ENCODE measurements at places on chromosomes 7 and 10.

GRCh38 chr10:47040041-47040491, 128.8 kb downstream of the PTPN20 start:
- H3K4me1 ChIP-seq = no peaks in the 10 kb centered on the region
- no peak overlapping the region for H3K27ac ChIP-seq
- no peak for DNase-seq
- H3K27me3 ChIP-seq = no peaks in the 10 kb centered on the region
- no peak overlapping the region for H3K4me3 ChIP-seq
- no peaks in the 10 kb centered on the region for H3K36me3 ChIP-seq

DNA sequence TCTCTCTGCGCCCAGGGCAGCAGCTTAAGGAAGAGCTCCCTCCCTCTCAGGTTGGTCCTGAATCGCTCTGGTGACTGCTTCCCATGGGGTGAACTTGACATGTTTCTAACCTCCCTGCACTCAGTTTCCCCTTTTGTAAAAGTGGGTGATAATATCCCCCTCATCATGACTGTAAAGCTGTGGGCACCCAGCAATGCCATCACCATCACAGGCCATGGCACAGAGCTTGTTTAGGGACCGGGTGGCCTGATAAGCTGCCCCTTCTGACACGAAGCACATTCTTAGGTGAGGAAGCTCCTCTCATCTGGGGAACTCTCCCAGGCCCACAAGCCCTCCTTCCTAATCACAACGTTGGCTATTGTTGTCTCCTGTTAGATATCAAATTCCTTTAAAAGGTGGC, 972.8 kb upstream of the ZNF722 start:
- no peaks in the 10 kb centered on the region for H3K36me3 ChIP-seq
- no peaks in the 10 kb centered on the region for H3K4me1 ChIP-seq
- H3K27ac ChIP-seq = no peak overlapping the region
- no peaks in the 10 kb centered on the region for H3K27me3 ChIP-seq

DNA sequence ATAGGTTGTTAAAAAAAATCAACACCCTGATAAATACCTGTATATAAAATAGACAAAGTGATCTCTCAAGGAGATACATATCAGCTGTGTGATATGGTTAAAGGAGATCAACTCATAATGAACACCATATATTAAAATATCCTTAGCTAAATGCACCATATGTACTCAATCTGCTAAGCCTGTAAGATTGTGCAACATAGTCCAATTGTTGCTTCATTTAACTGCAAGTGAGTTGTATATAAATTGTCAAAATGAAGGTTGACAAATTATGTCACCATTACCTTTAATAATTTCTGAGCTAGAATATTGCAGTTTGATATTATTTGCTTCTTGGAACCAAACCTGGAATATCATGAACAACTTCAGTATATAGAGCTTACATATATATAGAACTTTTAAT, 283.7 kb downstream of the MALRD1 start:
- no peaks in the 10 kb centered on the region for H3K36me3 ChIP-seq
- DNase-seq = no peak
- no peaks in the 10 kb centered on the region for H3K27me3 ChIP-seq
- H3K4me3 ChIP-seq = no peak overlapping the region
- H3K4me1 ChIP-seq = no peaks in the 10 kb centered on the region

- no peaks in the 10 kb centered on the region for H3K4me1 ChIP-seq
- no peak overlapping the region for H3K27ac ChIP-seq
- H3K27me3 ChIP-seq = no peaks in the 10 kb centered on the region
- no peak overlapping the region for H3K4me3 ChIP-seq
- no peak for DNase-seq
- H3K36me3 ChIP-seq = no peaks in the 10 kb centered on the region
These were observed 35.5 kb downstream of the ARL4A start for GRCh38 chr7:12722636-12723605.

DNA sequence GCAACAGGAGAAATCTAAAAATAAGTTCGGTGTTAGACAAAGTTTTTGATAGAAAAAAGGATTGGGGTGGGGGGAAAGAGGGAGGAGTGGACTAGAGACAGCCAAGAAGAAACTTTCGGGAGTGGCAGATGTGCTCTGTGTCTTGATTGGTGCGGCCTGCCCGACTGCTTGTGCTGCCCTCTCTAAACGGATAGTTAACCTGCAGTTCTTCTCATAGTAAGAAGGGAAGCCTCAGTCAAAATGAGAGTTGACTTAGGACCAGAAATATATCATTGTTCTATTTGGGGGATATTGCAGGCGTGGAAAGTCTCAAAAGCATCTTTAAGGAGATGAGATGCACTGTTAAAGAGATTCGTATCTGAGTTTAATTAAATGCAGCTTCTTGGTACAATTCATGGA, 39.3 kb downstream of the UBE3C start:
- H3K27me3 ChIP-seq = no peaks in the 10 kb centered on the region
- no peak overlapping the region for H3K4me3 ChIP-seq
- H3K36me3 ChIP-seq = peaks cover 20% of the 10 kb centered on the region
- no peaks in the 10 kb centered on the region for H3K4me1 ChIP-seq

DNA sequence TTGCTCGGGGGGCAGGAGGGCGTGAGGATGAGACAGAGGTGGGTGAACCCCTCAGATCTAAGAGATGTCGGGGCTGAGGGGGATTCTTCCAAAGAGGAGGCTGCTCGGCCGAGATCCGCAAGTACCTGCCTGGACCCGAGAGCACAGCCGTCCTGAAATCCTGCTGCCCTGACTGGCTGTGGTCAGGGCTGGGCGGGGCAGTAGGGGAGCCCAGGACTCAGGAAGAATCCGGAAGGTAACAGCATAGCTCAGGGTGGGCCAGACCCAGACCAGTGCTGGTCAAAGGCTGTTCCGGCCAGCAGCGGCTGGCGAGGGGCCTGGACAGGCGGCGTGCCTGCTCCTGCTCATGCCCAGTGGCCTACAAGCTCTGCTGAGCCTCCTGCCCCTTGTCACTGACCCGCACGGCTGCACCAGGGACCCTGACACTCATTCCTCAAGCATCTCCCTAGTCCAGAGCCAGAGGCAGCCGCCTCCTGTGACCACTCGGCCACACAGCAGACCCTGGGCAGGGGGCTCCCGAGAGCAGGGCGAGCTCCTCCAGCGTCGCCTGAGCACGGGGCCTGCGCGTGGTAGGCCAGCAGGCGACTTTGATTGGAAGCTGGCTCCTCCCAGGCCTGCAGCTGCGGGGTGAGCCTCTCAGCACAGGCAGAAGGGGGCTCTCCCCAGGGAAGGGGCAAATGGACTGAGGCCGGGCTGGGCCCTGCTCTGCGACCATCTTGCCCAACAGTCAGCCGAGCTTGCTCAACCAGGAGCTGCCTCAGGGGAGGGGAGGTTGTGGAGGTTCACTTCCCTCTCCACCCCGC, 3.1 kb upstream of the ADAP1 start:
- no peaks in the 10 kb centered on the region for H3K36me3 ChIP-seq
- no peak overlapping the region for H3K4me3 ChIP-seq
- no peaks in the 10 kb centered on the region for H3K27me3 ChIP-seq
- no peak for DNase-seq

DNA sequence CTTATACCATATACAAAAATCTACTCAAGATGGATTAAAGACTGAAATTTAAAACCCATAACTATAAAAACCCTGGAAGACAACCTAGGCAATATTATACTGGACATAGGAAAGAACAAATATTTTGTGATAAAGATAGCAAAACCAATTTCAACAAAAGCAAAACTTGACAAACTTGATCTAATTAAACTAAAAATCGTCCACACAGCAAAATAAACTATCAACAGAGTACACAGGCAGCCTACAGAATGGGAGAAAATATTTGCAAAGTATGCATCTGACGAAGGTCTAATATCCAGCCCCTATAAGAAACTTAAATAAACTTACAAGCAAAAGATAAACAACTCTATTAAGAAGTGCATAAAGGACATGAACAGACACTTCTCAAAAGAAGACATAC, 240.1 kb downstream of the HGF start:
- DNase-seq = no peak
- no peaks in the 10 kb centered on the region for H3K4me1 ChIP-seq
- H3K4me3 ChIP-seq = no peak overlapping the region

- H3K27me3 ChIP-seq = no peaks in the 10 kb centered on the region
- DNase-seq = peak; percentile 34
- peaks cover 8% of the 10 kb centered on the region for H3K4me1 ChIP-seq
- H3K27ac ChIP-seq = peak within 1 kb of the TSS; percentile 78
- no peaks in the 10 kb centered on the region for H3K36me3 ChIP-seq
These were observed at the start of gene BICC1 for GRCh38 chr10:58512491-58513187. Gene BICC1 (plus strand): TSS chr10:58512872. CDS start chr10:58513144, 272 bp downstream.

- no peaks in the 10 kb centered on the region for H3K27me3 ChIP-seq
- H3K4me1 ChIP-seq = peaks cover 15% of the 10 kb centered on the region
- H3K4me3 ChIP-seq = no peak overlapping the region
- peak overlapping the region; percentile 70 for H3K27ac ChIP-seq
- H3K36me3 ChIP-seq = no peaks in the 10 kb centered on the region
These were observed 42.3 kb downstream of the ARID5B start for GRCh38 chr10:61943674-61944378.

GRCh38 chr7:17462131-17462631, 163.7 kb downstream of the AHR start:
- no peak overlapping the region for H3K27ac ChIP-seq
- no peaks in the 10 kb centered on the region for H3K4me1 ChIP-seq
- H3K27me3 ChIP-seq = no peaks in the 10 kb centered on the region
- H3K4me3 ChIP-seq = no peak overlapping the region
- no peaks in the 10 kb centered on the region for H3K36me3 ChIP-seq

DNA sequence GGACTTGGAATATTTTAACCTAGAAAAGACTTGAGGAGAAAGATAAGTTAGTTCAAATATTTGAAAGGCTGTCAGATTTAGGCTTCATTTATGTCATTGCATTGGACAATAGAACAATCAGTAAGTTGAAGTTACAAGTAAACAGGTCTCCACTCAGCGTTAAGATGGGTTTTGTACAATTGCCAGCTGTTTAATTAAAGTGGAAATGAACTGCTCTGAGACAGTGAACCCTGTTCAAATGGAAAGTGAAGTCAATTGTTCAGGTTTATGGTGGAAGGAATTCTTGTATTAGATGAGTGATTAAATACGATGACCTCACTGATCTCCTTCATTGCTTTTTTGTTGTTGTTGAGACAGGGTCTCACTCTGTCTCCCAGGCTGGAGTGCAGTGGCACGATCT, 151.7 kb downstream of the PLXDC2 start:
- no peak overlapping the region for H3K4me3 ChIP-seq
- H3K36me3 ChIP-seq = no peaks in the 10 kb centered on the region

DNA sequence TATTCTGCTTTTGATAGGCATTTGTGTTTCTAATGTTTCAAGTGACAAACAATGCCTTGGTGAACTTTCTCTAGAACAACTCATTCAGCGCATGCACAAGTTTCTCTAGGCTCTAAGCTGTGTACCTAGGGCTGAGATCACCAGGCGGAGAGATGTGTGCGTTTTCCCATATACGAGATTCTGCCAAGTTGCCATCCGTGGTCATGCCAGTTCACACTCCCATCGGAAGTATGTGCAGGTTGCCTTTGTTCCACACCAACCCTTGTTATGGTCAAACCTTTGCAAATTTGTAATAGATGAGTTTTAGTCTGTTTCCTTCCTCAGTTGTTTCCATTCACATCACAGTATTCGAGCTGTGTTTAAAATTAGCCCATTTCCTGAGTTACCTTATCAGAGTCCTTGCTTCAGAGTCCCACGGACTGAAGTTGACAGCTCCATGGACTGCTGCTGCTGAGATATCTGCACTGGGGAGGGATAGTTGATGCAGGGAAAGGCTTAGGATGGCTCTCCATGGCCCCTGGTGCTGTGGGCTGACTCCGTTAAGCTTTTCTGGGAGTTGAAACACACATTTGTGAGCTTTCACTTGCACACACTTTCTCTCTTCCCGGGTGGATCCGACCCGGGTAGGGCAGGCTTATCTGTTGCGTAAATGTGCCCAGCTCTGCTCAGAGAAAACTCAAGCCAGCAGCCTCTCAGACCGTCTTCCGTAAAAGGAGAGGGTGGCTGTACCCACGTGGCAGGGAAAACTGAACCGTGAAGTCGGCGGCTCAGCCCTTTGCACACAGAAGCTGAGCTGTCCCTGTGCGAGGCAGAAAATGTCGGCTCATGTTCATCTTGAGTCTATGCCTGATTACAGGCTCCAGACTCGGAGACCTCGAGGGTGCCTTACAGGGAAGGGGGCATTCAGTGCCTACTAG, 49.4 kb downstream of the HK1 start:
- H3K27ac ChIP-seq = peak overlapping the region; percentile 70
- H3K36me3 ChIP-seq = no peaks in the 10 kb centered on the region
- H3K27me3 ChIP-seq = no peaks in the 10 kb centered on the region

- no peak overlapping the region for H3K4me3 ChIP-seq
- no peaks in the 10 kb centered on the region for H3K36me3 ChIP-seq
- peaks cover 11% of the 10 kb centered on the region for H3K4me1 ChIP-seq
- no peak for DNase-seq
- no peak overlapping the region for H3K27ac ChIP-seq
These were observed 17.6 kb downstream of the LIMK1 start for GRCh38 chr7:74101061-74101681.

- no peak overlapping the region for H3K4me3 ChIP-seq
- no peaks in the 10 kb centered on the region for H3K4me1 ChIP-seq
- H3K27me3 ChIP-seq = no peaks in the 10 kb centered on the region
- no peaks in the 10 kb centered on the region for H3K36me3 ChIP-seq
- no peak for DNase-seq
- H3K27ac ChIP-seq = peak overlapping the region; percentile 16
These were observed 139.9 kb upstream of the AKR1E2 start for GRCh38 chr10:4685904-4686643.

DNA sequence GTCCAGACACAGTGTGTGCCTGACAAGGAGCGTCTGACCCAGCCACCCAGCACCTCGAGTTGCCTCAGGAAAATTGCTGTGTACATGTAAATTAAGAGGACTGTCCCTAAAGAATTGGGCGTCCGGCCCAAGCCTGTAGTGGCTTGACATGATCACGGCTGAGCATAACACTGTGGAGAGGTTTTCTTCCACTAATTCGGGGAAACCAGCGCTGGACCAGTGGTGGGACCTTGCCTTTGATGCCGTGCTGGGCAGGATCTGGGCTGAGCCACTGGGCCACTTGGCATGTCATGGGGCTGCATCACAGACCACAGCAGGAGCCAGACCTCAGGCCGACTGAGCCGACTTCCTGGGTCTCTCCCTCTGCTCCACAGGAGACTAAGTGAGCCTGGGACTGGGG, 282.5 kb downstream of the GLRX3 start:
- H3K4me1 ChIP-seq = no peaks in the 10 kb centered on the region
- H3K36me3 ChIP-seq = no peaks in the 10 kb centered on the region
- H3K27ac ChIP-seq = no peak overlapping the region
- no peak overlapping the region for H3K4me3 ChIP-seq
- no peaks in the 10 kb centered on the region for H3K27me3 ChIP-seq

DNA sequence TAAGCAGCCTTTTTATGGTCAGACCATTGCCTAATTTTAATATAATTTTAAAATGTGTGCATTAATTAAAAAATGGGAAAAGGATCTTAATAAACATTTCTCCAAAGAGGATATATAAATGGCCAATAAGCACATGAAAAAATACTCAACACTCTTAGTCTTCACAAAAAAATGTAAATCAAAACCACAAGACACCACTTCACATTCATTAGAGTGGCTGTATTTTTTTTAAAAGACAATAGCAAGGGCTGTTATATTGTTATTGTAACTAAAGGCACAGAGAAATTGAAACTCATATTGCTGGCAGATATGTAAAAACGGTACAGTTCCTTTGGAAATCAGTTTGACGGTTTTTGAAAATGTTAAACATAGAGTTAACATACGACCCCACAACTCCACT, 3.2 kb upstream of the CROT start:
- no peak overlapping the region for H3K4me3 ChIP-seq
- no peaks in the 10 kb centered on the region for H3K36me3 ChIP-seq
- no peak for DNase-seq
- H3K4me1 ChIP-seq = peaks cover 13% of the 10 kb centered on the region
- H3K27me3 ChIP-seq = no peaks in the 10 kb centered on the region

GRCh38 chr7:75916259-75916658, 1.3 kb downstream of the POR start:
- H3K27ac ChIP-seq = peak overlapping the region; percentile 88
- no peak for DNase-seq
- H3K36me3 ChIP-seq = no peaks in the 10 kb centered on the region
- no peak overlapping the region for H3K4me3 ChIP-seq
